Muscle of leg (tissue), 16 donors: ENCODE measurements at places on chromosomes 7 and 10. TPM values are rescaled to one million over a fixed set of nuclear protein-coding genes. Genes with fewer than 3 reads are reported as not detected.

DNA sequence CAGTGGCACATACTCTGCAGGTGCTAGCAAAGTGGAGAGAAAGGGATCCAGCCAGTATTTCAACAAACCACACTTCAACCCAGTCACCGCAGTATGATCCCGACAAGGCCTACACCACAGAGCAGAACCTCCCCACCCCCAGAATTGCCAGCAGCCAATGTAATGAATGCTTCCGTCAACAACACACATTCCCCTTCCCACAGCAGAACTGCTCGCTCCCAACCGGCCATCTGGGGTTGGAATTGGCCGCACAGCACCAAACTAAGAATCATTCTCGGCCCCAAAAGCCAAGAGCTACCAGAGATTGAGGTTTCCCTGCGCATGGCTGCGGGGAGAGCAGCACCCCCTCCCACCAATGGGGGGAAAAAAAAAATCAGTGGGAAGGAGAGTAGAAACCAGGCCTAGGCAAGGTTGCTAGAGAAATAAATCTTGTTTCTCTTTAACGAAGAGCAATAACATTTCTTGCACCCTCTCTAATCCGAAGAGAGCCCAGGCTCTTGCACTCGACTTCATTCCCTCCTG lies 1.1 kb downstream of the WASL start:
- peak; percentile 83 for DNase-seq

Gene GDF2
- polyA plus RNA-seq: not detected

Gene LIPN
- not detected for polyA plus RNA-seq

- DNase-seq: no peak
Observed at GRCh38 chr10:90389876-90390275, 468.0 kb downstream of the HTR7 start.

DNA sequence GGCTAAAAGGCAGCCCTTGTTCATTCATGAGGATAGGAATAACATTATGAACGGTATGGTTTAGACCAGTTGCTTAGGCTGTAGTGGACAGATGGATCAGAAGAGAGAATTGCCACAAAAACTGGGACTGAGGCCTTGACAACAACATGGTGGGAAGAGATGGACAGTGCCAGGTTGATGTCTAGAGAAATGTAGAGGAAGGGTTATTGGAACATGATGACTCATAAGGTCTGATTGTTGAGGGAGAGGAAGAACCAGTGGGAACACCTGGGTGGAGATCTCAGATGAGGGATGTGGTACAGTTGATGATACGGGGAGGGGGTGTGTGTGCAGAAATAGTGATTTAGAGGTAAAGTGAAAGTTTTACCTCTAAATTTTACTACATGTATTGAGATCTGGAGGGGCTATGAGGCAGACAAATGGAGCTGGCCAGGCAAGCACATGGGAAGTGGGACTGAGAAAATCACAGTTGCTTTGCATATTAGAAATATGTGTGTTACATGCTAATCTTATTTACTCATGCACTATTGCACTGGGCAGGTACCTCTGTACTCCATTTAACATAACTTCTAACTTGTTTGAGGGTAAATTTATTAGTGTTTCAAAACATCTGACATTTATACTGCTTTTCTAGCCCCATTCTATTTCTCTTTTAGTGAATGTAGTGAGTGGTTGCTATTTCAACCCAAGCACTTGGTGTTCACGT lies 65.6 kb downstream of the PLCE1 start:
- no peak for DNase-seq

Gene RSPH10B
- not detected for polyA plus RNA-seq

DNA sequence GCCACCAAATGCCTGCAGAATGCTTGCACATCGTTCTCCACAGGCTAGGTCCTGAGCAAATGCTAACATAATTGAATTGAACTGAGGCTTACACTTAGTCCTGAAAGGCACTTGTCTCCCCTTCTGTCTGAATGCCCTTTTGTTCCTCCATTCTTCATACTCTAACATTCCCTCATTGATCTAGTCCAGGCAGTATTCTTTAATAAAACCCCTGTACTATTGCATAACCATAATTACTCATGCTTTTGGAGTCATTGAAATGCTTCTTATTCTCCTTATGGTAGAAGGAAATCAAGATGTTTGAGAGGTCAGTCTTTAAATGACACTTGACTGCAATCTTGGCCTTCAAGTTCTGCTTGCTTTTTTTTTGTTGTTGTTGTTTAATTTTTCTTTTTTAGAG lies 7.1 kb downstream of the PI4K2A start:
- no peak for DNase-seq

Gene NEURL1
- 19.3 TPM for polyA plus RNA-seq

DNA sequence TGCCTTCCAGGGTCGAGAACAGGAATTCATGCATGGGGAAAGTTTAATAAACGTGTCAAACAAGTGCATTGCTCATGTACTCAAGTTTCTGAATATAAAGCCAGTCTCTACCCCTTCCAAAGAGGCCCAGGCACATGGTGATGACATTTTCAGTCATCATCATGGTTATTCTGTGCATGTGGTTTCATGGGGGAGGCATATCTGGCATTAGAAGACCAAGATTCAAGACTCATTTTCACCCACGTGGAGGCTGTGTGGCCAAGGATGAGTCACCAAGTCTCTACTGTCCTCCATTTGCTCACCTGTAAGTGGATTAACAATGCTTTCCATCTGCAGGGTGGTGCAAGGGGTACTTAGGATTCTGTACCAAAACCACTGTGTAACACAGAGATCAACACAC lies 34.0 kb upstream of the CNPY1 start:
- DNase-seq: no peak

- no peak for DNase-seq
Observed at GRCh38 chr10:49654036-49654693, 25.3 kb upstream of the C10orf53 start.

- DNase-seq: peak; percentile 45
Observed at GRCh38 chr10:110269374-110270318, 35.1 kb downstream of the SMNDC1 start.

DNA sequence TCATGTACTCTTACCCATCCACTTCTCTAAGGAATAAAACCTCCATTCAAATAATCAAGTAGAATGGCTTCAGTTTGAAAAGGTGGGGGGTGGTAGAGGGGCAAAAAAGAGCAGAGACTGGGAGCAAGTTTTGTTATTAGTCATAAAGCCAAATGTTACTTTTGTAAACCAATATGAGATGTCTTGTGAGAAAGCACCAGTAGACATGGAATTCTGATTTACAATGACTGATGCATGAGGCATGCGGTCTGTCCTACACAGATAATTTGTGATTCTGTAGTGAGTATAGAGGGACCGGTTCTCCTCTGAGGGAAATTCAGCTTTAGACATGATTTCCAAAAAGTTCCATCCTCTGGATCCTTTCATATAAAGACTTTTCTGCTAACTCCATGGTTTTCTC lies 12.9 kb upstream of the ABCA13 start:
- no peak for DNase-seq

DNA sequence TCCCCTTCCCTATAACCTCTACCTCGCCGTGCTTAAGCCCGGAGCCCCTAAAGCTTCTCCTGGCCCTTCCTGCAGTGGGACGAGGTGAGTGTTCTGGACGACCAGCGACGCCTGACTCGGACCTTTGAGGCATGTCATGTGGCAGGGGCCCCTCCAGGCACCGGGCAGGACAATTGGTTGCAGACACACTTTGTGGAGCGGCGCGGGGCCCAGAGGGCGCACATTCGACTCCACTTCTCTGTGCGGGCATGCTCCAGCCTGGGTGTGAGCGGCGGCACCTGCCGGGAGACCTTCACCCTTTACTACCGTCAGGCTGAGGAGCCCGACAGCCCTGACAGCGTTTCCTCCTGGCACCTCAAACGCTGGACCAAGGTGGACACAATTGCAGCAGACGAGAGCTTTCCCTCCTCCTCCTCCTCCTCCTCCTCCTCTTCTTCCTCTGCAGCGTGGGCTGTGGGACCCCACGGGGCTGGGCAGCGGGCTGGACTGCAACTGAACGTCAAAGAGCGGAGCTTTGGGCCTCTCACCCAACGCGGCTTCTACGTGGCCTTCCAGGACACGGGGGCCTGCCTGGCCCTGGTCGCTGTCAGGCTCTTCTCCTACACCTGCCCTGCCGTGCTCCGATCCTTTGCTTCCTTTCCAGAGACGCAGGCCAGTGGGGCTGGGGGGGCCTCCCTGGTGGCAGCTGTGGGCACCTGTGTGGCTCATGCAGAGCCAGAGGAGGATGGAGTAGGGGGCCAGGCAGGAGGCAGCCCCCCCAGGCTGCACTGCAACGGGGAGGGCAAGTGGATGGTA lies 9.2 kb downstream of the EPHB6 start:
- no peak for DNase-seq

Gene LMTK2
- 5.3 TPM for polyA plus RNA-seq

- peak; percentile 57 for DNase-seq
Observed at GRCh38 chr10:78433766-78434535, 400.3 kb downstream of the RPS24 start.

Gene LRRC61
- 7.0 TPM for polyA plus RNA-seq
